Left hindlimb (tissue), 1 donor: ENCODE measurements at places on chromosomes 7 and 10.

DNA sequence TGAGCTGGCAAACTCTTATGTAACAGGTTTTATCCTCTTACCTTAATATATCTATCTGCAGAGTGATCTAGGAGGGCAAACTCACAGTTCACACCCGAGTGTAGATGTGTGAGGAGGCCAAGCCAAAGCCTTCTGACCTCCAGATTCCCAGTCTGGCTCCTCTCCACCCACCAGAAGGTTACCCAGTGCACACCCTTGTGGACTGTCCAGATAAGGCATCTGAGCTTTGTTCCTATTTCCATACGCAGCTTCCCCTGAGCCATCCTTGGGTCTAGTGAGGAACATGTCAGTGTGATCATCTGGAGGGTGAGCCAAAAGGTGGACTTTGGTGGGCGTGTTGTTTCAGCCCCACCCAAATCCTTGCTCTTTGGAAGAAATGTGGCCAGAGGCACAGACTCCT lies 203.0 kb upstream of the MEOX2 start:
- no peak for DNase-seq

DNA sequence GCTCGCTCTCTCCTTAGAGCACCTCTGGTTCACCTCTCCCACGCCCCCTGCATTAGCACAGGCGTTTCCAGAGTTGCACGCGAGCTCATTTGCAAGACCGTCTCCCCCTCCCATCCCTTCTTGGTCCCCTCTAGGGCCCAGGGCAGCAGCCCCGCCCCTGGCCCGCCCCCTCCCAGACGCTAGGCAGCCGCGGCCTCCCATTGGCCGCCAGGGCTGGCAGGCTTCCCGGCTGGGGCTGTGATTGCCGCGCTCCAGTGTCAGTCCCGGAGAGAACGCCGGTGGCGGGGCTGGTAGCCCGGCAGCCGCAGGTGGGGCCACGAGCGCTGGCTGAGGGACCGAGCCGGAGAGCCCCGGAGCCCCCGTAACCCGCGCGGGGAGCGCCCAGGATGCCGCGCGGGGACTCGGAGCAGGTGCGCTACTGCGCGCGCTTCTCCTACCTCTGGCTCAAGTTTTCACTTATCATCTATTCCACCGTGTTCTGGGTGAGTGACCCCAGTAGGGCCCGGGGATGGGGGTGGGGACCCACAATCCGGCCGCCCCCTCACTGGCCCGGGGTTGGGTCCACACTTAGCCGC lies at the start of gene TSPAN15:
TSS of gene TSPAN15 (plus strand) at position 257 of the 575 bp plus-strand sequence. CDS start at position 387, 130 bp downstream.
- peak; percentile 91 for DNase-seq

GRCh38 chr7:33593611-33594010 lies 311.7 kb upstream of the BMPER start:
- DNase-seq: no peak

GRCh38 chr7:134645935-134646334 lies 718 bp upstream of the BPGM start:
- DNase-seq: no peak
